Articular chondrocyte of knee joint (primary cell): ENCODE measurements at places on chromosomes 6 and 20. TPM values are rescaled to one million over a fixed set of nuclear protein-coding genes. Genes with fewer than 3 reads are reported as not detected.

EBF4 gene
- total RNA-seq, result 0.76 and 1.3 TPM in 2 replicates

SNX5 gene
- 157 and 165 TPM in 2 replicates for total RNA-seq

HMGCLL1 gene
- total RNA-seq, result 0.13 TPM in 1 of 2 replicates, not detected in the other

PRL gene
- 0.11 TPM in 1 of 2 replicates, not detected in the other for total RNA-seq

SUPT3H gene
- total RNA-seq, result 5.7 and 6.6 TPM in 2 replicates

TMEM30A gene
- 200 and 209 TPM in 2 replicates for total RNA-seq

MOG gene
- total RNA-seq, result under 0.01 TPM in 1 of 2 replicates, not detected in the other

PTPRK gene
- total RNA-seq, result 47.6 and 59.2 TPM in 2 replicates

HRH3 gene
- not detected in 2 replicates for total RNA-seq

HLA-DPA1 gene
- 7.6 and 11.9 TPM in 2 replicates for total RNA-seq

ELOVL4 gene
- 12.3 and 13.4 TPM in 2 replicates for total RNA-seq
